ENCODE measurements at places on chromosomes 2 and 18.
A peak's percentile ranks its signal among the peaks of the same experiment; 100 is the strongest.

GRCh38 chr2:240196716-240197461 is 56.4 kb upstream of the OTOS start:
- DNase-seq = no peak

GRCh38 chr2:163213661-163214081 is 375.1 kb upstream of the KCNH7 start:
- no peak for DNase-seq

GRCh38 chr2:112242384-112242783 is 12.5 kb downstream of the ZC3H8 start:
- no peak for DNase-seq

GRCh38 chr2:94984964-94985575 is 40.4 kb upstream of the MAL start:
- peak; percentile 29 for DNase-seq

- peak; percentile 17 for DNase-seq
Observed at GRCh38 chr2:235496239-235496621, 2.4 kb downstream of the AGAP1 start.

- no peak for DNase-seq
Observed at GRCh38 chr2:43154685-43155084, 71.7 kb downstream of the ZFP36L2 start.

- DNase-seq = no peak
Observed at GRCh38 chr2:165522719-165523118, 53.2 kb downstream of the CSRNP3 start.

DNA sequence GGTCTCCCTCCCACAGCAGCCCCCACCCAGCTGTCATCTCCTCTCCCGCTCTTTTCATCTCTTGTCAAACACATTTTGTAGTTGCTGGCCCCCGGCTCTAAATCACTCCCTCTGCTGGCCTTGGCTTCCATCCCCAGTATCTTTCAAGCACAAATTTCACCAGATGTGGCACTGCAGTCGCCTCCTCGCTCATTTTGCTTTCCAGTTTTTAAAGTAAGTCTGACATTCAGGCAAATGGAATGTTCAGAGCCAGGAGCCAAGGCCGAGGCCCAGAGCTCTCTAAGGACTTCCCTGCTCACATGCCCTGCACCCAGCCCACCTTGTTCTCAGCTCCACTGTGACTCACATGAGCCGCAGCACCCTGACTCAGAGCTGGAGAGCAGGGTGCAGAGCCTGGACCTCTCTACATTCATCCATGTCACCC is 158.4 kb downstream of the GALNT14 start:
- DNase-seq = peak; percentile 93

DNA sequence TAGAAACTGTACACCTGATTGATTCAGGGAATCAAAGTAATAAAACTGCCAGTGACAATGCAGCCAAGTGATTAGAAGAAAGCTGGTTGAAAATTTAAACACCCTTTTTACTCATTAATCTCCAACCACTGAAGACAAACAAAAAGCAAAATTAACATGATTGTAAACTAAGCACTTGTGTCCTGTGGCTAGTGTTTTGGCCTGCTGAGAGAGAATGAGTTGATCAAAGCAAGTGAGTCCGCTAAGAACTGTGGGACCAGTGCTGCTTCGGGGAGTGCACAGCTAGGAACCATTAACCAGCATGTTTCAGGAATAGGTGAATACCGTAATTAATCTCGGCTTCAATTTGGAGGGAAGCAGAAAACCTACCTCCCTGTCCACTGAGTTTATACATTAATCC is 13.6 kb upstream of the PAPOLG start:
- DNase-seq = no peak

GRCh38 chr2:15971831-15972522 is 31.6 kb downstream of the MYCN start:
- DNase-seq = no peak

- DNase-seq = peak; percentile 36
Observed at GRCh38 chr2:69436596-69436937, 668 bp downstream of the NFU1 start.

- DNase-seq = peak; percentile 76
Observed at GRCh38 chr2:107337209-107337898, 451.4 kb upstream of the ST6GAL2 start.

DNA sequence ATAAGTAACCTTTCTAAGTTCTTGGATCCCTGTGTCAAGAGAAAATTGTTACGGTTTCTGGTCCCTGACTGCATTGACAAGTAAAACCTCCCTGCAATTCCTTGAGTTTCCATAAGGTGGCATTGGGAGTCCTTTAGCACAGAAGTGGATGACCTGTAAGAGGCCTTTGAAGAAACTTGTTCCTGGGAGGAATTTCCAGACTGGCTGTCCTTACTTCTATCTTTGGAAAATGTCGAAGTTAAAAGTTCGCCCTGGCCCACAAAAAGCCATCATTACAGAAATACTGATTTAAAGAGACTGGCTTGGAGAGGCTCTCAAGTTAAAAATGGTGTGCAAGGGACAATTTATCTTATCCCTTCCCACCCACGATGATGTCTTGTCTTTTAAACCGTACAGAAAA is 218.4 kb downstream of the CDH20 start:
- DNase-seq = peak; percentile 64

GRCh38 chr2:43059183-43059897 is 167.1 kb downstream of the ZFP36L2 start:
- DNase-seq = peak; percentile 66

DNA sequence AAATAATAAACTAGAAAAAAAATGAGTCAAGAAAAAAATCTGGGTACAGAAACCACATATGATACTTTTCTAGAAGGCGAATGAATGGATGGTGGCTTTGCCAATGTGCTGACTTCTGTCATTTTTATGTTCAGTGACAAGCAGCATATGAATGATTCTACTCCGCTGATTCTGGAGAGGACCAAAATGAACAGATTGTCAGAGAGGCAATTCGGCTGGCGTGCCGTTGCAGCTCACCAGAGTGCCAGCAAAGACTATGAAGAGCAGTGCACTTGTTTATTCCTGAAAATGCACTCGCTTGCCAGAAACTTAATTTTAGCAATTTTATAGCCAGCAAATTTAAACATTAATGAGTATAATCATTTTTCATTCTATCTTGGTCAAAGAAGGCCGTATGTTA is 105.9 kb upstream of the NYAP2 start:
- DNase-seq = no peak

GRCh38 chr2:9702604-9703084 is 71.8 kb upstream of the YWHAQ start:
- DNase-seq = no peak

DNA sequence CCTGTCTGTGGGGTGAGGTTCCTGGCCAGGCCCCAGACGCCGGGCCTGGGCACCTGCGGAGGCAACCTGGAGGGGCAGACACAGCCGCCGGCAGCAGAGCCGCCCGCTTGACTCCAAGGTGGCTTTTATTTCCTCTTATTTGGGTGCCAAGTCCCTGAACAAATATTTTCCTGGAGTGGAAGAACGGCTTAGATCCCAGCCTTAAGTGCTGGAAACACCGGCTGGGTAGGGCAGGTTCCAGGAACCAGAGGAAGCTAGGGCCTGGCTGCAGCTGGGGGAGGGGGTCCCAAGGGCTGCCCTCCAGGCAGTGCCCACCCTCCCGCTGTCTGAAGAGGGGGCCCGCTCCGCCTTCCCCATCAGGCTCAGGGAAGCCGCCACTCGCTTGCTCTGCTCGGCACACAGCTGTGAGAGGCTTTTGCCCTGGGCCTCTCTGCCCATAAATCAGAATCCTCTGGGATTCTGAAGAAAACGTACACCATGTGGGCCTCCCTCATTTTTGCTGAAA is 28.2 kb downstream of the SDC1 start:
- no peak for DNase-seq

- no peak for DNase-seq
Observed at GRCh38 chr2:30514134-30514847, 67.2 kb downstream of the LCLAT1 start.

DNA sequence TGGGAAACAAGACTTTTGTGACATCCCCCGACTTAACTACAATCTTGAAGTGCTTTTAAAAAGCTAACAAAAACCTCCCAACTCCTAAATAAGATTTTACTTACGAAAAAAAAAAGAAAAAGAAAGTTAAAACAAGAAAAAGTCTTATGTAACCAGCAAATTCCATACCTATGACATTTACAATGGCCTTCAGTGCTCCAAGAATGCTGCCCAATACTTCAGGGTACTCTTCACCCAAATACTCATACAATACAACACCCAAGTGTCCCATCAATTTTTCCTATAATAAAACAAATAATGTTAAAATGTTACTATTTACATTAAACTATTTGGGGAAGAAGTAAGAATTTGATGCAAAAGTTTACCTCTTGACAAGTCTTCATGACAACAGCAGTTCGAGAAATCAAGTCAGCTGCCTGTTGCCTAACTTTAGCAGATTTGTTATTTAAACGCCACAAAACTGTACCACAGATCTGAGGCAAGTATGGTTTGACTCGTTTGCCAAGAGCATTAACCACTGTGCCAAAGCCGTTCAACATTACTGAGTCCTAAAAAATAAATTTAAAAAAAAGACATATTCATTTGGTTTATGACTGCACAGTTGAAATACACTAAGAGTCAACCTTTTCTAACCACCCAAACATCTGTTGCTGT is 34.8 kb downstream of the SF3B1 start:
- no peak for DNase-seq

- no peak for DNase-seq
Observed at GRCh38 chr18:46211816-46212215, 107.6 kb downstream of the HAUS1 start.

GRCh38 chr2:152627351-152627957 is 89.8 kb downstream of the PRPF40A start:
- DNase-seq = peak; percentile 24

DNA sequence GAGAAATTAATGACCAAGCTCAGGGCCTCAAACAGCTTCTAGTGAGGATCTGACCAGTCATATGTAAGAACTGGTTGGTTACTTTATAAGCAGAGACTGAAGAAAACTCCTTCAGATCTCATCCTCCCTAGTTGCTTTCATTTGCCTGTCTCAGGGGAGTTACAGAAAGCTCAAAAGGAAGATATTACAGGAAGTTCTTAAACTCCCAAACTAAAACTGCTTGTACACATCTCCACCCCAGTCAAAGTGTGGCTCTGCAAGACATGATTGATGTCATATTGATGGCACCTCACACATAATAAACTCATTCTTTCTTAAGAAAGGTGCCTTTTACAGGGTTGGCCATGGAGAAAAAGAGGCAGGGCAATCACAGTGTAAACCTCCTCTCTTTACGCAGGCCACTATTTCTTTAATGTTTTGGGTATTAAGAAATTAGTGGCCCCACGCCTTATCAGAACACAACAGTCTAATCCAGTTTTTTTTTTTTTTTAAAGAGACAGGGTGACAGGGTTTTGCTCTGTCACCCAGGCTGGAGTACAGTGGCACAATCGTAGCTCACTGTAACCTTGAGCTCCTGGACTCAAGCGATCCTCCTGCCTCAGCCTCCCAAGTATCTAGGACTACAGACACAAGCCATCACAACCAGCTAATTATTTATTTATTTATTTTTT is 62.6 kb upstream of the STK17B start:
- DNase-seq = no peak

- no peak for DNase-seq
Observed at GRCh38 chr2:148619560-148620195, 24.9 kb upstream of the EPC2 start.

- DNase-seq = no peak
Observed at GRCh38 chr2:146366276-146366675, 1478.6 kb upstream of the ACVR2A start.

GRCh38 chr2:118242216-118242615 is 153.9 kb downstream of the INSIG2 start:
- DNase-seq = no peak

DNA sequence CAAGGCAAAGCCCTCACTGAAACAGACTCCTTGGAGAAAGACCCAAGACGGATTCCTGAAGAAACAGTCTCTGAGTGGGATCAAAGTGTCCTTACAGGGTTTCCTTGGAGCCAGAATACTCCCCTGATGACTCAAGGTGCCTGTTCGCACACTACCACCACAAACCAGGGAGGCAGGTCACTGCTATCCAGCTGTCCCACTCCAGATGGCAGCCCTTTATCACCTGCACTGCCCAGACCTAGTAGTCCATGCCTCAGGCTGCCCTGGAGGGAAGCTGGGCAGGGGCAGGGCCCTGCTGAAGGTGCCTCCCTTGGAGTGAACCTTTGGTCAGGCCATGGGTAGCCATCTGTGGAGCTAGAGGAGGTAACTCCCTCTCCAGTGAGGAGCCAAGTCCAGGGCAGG is 34.1 kb downstream of the TRABD2A start:
- DNase-seq = no peak

GRCh38 chr2:170005702-170006101 is 172.2 kb upstream of the MYO3B start:
- DNase-seq = no peak

- no peak for DNase-seq
Observed at GRCh38 chr2:11676640-11677039, 6.6 kb upstream of the NTSR2 start.

DNA sequence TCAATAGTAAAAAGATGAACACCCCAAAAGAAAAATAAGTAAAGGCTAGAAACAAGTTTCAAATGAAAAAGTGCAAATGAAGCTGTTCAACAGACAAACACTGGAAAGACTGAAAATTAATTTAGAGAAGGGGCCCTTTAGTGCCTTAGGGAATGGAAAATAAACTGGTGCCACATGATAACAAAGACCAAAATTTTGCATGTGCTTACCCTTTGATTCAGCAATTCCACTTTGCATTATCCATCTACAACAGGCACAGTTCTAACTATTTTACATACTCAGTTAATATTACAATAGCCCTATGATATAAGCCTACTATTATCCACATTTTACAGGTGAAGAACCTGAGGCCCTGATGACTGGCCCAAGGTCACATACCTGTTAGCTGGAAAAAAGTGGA is 183.9 kb downstream of the NBAS start:
- DNase-seq = no peak

GRCh38 chr2:37630301-37630700 is 41.1 kb downstream of the CDC42EP3 start:
- no peak for DNase-seq

- DNase-seq = no peak
Observed at GRCh38 chr2:105875241-105875640, 130.5 kb downstream of the NCK2 start.

GRCh38 chr2:45119855-45120254 is 110.6 kb upstream of the SIX2 start:
- DNase-seq = peak; percentile 99

GRCh38 chr2:102753563-102754159 is 8.2 kb upstream of the TMEM182 start:
- peak; percentile 40 for DNase-seq

GRCh38 chr18:33181016-33181415 is 259.5 kb downstream of the CCDC178 start:
- DNase-seq = no peak

GRCh38 chr2:42156721-42157120 is 12.4 kb upstream of the EML4 start:
- DNase-seq = no peak

GRCh38 chr2:217555081-217555876 is 447.5 kb downstream of the TNS1 start:
- no peak for DNase-seq

DNA sequence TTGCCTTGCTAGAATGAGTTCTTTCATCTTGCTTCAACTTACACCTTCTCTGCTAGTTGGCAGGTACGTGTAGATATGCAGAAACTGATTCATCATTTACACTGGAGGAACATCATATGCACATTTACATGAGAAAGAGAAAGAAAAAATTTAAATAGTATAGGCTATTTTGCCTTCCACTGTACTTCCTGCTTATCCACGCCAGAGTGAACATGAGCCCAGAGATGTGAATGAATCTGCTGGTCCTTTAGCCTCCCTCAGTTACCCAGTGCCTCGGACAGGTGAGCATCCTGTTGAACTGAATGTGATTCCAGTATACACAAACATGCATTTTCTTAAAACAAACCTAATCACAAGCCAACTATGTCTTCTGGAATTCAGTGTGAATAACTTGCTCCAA is 83.6 kb downstream of the SESTD1 start:
- no peak for DNase-seq
